Right hindlimb (tissue), 1 donor: ENCODE measurements at places on chromosomes 1 and 21.

GRCh38 chr1:170790175-170790574 lies 126.2 kb downstream of the PRRX1 start:
- peak; percentile 35 for DNase-seq

DNA sequence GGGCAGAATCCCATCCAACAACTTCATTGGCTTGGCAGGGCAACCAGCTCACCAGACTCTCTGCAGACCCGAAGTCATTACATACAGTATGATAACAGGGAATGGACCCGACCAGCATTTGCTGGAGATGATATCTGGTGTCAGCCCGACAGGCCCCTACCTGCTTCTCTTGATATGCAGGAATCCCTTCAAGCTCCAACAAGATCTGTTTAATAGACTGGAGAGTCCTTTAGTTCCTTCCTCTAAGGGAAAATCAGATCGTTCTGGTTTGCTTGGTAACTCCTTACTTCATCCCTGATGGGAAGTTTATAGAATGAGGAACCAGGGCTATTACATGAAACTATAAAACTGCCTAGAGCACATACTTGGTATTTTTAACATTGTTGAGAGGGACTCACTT lies 61.2 kb downstream of the EDARADD start:
- DNase-seq: no peak

GRCh38 chr1:229342656-229343569 lies at the start of gene CCSAP:
CCSAP (minus strand) TSS chr1:229343047; CDS start chr1:229342465, 582 bp downstream.
- DNase-seq: peak; percentile 45

DNA sequence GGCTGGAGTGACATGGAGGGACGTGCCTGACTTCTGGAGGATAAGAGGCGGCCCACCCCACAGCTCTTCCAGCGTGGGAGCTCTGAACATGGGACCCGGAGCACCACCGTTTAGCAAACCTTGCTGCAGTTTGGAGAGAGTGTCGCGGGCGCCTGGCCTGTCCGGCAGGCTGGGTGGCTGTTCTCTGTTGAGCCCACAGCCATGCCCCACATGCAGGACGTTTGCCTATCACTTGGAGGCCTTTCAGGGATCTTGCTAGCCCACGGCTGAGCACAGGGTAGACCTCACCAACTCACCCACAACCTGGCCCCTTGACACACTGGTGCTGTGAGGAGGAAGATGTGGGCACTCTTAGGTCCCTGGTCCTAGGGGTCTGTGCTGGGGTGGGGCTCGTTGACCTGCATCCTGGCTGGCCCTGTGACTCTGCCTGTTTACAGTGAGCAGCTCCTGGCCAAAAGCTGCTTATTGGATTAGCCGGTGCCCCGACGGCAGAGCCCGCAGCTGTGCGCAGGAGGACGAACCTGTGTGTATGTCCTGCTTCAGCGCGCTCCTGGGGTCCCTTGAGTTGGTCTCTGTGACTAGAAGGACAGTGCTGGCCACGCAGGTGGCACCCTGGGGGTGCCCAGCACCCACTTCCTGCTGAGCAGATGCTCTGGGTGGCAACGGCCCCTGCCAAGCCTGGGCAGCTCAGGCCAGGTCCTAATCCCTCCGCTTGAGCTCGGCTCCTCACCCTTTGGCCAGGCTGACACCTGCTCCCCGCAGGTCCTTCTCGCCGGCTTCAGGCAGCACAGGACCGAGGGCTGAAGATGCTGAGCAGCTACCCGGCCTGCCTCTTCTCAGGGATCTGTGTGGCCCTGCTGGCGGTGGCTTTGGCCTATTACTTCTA lies 72.4 kb upstream of the TRAPPC10 start:
- DNase-seq: no peak

GRCh38 chr1:10188133-10188650 lies 22.2 kb upstream of the KIF1B start:
- no peak for DNase-seq

- DNase-seq: peak; percentile 6
These were observed 54.7 kb downstream of the SLC37A1 start for GRCh38 chr21:42568376-42568775.

DNA sequence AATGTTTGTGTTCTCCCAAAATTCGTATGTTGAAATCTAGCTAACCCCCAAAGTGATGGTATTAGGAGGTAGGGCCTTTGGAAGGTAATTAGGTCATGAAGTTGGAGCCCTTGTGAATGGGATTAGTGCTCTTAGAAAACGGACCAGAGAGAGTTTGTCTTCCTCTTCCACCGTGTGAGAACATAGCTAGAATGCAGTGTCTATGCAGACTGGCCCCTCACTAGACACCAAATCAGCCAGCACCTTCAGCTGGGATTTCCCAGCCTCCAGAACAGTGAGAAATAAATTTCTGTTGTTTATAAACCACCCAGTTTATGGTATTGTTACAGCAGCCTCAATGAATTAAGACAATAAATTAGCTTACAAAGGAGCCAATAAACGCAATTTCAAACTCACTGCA lies 58.0 kb downstream of the KIAA0319L start:
- no peak for DNase-seq

GRCh38 chr1:228768355-228769000 lies 33.2 kb downstream of the RHOU start:
- DNase-seq: no peak

DNA sequence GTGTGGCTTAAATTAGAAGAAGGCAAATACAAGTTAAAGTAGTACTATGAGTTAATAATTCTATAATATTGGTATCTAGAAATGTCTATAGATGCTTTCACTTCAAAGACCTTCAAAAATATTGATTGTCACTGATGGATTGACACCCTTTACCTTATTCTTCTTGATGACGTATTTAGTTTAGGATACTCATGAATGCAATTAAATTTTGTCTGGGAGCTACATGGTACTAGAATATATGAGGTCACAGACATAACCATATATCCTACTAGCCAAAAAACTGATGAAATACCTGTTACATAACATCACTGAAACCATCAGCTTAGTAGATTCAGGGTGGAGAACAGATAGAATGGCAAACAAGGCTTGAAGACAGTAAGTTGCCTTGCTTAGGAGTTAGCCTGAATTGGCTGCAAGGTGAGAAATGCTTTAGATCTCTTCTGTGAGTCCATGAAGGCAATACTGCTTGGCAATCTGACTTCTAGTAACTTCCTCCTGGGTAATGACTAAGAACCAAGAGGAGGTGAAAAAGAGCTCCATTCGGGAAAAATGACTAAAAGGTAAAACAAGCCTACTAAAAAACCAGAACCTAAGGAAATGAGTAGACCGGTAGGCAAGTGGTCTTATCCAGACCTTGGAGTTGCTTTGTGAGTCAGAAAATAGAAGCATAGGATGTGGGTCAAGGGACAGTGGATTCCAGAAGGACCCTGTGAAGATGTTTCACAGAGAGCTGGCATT lies 16.9 kb upstream of the ARHGAP29 start:
- no peak for DNase-seq

DNA sequence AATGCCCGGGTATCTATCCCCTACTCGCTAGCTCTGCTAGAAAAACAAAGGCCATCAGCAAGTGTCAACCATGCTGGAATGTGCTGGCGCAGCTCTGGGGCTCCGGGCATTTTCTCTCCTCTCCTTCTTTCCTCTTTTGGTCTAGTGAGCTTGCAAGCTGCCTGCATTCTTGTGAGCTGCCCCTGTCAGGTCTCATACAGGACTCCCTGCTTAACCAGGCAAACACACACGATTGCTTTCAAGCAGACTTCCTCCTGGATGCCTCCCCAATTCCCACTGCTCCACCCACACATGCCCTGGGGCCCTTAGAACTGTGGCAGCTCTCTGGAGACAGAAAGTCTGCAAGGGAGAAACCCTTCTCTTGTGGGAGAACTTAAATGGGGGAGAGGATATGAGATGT lies 35.7 kb upstream of the SUCO start:
- peak; percentile 23 for DNase-seq

GRCh38 chr1:119040489-119040888 lies 52.3 kb upstream of the TBX15 start:
- no peak for DNase-seq

DNA sequence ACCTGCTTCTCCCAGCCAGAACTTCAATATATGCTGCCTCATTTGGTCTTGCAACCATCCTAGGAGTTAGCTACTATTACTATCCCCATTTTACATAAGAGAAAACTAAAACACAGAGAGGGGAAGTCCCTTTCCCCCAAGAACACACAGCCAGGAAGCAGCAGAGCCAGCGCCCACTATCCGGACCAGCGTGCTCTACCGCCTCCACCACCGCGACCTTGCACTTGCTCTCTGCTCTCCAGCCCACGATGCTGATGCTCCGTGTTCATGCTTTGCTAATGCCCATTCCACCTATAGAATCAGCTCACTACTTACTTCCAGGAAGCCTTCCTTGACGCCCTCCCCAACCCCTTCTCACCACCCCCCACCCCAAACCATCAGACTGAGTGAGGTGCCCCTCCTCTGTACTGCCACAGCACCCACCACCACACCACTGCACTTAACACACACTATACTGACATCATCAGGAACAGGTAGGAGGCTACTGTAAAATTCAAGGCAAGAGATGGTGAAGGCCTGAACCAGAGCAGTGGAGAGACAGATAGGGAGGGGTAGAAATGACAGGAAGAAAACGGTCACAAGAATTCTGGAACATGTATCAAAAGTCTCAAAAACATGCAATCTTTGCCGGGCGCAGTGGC lies 9.4 kb downstream of the TMEM53 start:
- no peak for DNase-seq

DNA sequence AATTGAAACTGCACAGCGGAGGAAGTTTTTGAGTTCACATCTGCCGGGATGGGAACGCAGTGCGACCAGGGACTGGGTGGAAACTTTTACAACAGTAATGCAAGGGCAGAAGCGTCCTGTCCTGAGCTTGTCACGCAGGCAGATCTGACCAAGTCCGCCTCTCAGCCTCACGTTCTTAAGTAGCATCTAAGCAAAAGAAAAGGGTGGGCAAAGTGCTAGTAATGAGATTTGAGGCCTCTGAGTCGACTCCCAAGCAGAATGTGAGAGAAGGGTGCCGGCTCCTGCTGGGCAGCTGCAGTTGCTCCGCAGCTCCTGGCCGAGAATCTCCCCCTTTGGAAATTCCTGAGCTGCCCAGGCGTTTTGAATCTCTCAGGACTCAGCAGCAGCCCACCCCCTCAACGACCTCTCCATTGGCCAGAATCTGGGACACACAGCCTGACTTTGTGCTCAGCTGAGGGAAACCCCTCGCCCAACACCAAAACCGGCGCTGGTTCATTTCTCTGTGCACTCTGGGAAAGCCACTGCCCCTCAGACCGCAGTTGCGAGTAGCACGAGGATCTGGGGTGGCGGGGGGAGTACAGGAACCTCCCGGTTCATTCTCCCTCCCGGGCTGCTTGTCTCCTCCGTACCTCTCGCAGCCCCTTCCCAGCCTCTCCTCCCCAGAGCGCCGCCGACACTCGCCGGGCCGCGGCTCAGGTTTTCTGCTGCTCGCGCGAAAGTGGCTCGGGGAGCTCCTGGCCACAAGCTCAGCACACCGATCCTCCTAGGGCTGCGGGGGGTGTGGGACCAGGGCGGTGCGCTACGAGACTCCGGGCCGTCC lies 913 bp upstream of the S1PR1 start:
- DNase-seq: peak; percentile 60

- DNase-seq: no peak
These were observed 843.9 kb downstream of the AMY1C start for GRCh38 chr1:104593413-104594187.

GRCh38 chr1:202575918-202576653 lies 134.2 kb downstream of the SYT2 start:
- DNase-seq: no peak

- no peak for DNase-seq
These were observed 1.6 kb downstream of the HOOK1 start for GRCh38 chr1:59816318-59816878.

- no peak for DNase-seq
These were observed at the start of gene SLC5A9 for GRCh38 chr1:48222501-48223242. SLC5A9 (plus strand) TSS chr1:48222716; CDS start chr1:48222737, 21 bp downstream.

- DNase-seq: no peak
These were observed 47.6 kb downstream of the FCRL3 start for GRCh38 chr1:157652859-157653493.

GRCh38 chr1:43358746-43359693 lies at the start of gene CDC20:
CDC20 (plus strand) TSS chr1:43358981; CDS start chr1:43359216, 235 bp downstream.
- DNase-seq: peak; percentile 99

DNA sequence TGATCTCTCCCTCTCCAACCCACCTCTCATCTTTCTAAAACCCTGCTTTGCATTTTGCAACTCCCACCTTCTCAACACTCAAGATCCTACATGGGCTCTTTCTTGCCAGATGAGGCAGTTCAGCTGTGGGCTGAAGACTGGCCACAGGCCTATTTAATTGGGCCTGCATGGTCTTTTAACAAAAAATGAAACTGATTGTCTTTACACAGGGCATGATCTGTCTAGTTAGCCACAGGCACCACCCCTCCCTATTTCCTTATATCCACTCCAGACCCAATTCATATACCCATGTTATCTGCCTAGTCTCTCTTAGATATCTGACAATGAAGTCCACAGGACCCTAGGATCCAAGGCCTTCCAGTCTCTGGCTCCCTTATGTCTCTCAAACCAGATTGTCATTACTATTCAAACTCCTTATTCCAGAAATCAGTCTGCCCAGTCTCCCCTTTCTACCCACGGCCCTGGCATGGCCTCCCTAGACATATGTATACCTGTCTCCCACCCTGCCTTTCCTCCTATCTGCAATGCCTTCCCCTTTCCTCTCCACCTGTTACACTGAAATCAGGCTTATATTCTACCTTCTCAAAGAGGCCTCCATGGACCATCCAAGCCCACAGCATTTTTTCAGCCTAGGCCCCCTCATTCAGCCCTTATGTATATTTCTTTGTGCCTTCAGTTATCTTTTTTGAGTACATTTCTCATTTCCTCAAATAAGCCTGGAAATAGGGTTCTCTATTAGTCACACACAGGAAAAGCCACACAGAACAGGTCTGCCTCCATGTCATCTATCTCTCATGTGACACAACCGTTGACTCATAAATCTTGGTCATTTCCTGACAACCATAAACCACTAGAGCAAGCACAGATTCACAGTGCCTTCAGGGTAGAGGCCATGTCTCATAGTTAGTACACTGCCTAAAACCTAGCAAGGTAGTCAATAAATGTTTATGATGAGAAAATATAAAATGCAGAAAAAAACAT lies 39.0 kb downstream of the LPAR3 start:
- DNase-seq: no peak

GRCh38 chr1:207316141-207316540 lies 5.3 kb upstream of the CD55 start:
- DNase-seq: no peak

- no peak for DNase-seq
These were observed 50.2 kb downstream of the PRDX6 start for GRCh38 chr1:173527151-173527826.
